ENCODE measurements at places on chromosomes 4 and X.

GRCh38 chr4:128983771-128984485 is 109.4 kb downstream of the SCLT1 start:
- DNase-seq = no peak

- DNase-seq = no peak
These were observed at the start of gene DSPP for GRCh38 chr4:87608229-87608628. Gene DSPP (plus strand): TSS chr4:87608529. CDS start chr4:87610909, 2,380 bp downstream.

GRCh38 chrX:43278440-43278839 is 377.7 kb upstream of the MAOA start:
- DNase-seq = no peak

- no peak for DNase-seq
These were observed 17.6 kb downstream of the OTUD6A start for GRCh38 chrX:70079870-70080269.

DNA sequence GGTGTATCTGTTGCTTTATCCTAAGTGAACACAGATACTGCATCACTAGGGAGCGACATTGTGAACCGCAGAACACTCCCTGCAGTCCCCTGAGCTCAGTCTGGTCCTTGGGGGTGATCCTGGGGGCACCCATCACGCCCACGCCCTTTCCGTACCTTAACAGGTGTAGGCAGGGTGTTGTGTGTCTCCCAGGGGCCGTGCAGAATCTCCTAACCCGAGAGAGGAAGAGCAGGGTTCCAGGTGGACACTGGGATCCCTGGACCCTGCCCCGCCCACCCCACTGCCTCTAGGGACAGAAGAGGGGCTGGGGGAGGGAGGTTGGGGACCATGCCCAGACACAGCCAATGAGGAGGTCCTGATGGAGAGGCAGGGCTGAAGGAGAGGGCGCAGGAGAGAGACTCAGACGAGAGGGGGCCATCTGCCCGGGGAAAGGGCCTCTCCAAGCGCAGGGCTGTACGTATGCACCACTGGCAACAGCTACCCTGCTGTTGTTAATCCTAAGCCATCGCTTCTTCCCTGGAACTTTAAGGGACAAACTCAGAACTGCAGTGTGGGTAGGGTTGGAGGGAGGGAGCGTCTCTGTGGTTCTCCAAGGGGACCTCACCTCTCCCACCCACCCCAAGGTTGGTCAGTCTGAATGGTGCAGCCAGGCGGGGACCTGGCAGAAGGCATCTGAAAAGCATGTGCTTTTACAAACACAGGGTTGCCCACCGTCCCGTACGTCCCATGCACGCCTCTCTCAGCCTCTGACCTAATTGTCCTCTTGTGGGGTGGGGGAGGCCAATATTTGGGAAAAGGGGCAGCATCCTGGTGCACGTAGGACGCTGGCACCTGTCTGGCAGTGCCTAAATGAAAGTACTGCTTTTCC is 2.5 kb downstream of the P2RY8 start:
- DNase-seq = peak; percentile 69

DNA sequence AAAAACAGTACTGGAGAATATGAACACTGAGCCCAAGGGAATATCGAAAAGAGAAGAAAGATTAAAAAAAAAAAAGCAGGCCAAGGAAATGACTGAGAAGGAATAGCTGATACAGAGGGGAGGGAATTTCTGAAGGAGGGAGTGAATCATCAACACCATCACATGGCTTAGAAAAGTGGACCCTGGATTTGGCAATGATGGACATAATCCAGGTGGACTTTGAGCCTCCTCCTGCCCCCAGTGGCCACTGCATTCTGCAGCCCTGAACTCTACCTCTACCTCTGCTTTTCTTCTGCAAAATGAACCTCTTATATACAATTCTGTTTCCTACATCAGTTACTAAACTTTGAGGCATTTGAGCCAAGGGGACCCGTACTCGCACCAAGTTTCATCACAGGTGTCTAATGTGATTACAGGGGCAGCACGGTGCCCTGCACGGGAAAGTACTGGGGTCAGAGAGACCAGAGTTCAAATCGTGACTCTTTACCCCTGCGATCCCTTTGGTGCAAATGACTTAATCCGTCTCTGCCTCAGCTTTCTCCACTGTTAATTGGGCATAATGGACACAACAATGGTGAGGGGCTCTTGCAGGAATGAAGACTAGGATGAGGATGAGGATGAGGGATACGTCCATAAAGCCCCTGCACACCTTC is 1.1 kb downstream of the OCIAD2 start:
- no peak for DNase-seq

DNA sequence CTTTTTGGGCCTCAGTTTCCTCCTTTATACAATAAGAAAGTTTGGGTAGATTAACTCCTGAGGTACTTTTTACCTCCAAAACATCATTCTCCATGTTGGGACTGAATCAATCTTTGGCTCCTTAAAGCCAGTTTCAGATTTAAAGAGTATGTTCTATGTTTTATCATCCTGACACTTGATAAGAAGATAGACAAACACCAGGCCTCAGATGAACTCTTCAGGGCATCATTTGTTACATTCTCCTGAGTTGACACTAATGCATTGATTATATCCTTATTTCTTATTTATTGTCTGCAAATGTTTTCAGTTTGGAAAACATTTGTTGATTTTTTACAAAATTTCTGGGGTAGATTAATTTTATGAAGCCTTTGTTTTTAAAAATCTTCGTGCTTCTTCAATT is 102.7 kb upstream of the CCSER1 start:
- no peak for DNase-seq

DNA sequence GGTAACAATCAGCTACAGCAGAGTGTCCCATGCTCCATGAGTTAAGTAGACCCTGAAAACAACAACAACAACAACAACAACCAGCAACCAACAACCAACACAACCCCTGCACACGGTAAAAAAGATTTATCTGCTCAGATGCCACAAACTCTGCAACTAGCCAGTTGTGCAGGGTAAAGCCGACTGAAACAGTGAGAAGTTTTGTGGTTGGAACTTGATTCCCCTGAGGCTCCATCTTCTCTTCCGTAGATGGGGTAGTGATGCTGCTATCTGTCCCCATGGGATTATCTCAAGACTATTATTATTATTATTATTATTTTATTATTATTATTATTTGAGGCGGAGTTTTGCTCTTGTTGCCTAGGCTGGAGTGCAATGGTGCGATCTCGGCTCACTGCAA is 50.6 kb upstream of the RAPGEF2 start:
- no peak for DNase-seq

DNA sequence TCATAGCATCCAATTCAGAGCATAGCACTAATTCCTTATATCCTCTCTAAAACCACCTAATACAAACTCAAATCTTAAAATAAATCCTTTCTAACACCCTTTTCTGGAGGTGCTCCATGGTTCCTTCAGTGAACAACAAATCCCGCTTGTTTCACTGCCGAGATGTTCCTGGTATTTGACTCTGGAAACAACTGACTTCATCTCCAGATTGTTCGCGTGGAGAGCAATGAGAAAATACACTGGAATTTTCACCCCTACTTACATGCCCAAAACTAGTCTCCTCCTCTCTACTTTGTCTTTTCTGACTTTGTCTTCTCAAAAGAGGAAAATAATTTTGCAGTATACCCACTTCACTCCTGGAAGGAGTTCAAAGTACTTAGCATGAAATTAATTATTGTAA is 129.0 kb downstream of the PLS3 start:
- DNase-seq = no peak

DNA sequence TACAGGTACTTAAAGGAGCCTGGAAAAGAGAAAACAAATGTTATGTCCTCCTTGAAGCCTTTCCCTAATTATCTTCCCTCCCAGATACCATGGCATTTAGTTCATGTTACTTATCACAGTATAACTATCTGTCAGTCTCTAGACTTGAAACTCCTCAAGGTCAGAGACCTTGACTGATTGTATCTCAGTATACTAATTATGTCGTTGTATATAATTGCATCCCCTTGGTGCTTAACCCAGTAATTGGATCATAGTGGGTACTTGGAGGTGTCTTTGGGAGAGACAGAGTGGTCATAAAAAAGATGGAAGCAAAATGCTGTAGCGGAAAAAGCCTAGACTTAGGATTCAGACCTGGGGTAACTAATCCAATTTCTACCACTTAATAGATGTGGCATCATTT is 8.1 kb downstream of the IGBP1 start:
- no peak for DNase-seq

- DNase-seq = peak; percentile 29
These were observed 56.4 kb upstream of the XIAP start for GRCh38 chrX:123803331-123803983.
